NCI-H2081 (cell line): ENCODE measurements at places on chromosomes 11 and 22.

DNA sequence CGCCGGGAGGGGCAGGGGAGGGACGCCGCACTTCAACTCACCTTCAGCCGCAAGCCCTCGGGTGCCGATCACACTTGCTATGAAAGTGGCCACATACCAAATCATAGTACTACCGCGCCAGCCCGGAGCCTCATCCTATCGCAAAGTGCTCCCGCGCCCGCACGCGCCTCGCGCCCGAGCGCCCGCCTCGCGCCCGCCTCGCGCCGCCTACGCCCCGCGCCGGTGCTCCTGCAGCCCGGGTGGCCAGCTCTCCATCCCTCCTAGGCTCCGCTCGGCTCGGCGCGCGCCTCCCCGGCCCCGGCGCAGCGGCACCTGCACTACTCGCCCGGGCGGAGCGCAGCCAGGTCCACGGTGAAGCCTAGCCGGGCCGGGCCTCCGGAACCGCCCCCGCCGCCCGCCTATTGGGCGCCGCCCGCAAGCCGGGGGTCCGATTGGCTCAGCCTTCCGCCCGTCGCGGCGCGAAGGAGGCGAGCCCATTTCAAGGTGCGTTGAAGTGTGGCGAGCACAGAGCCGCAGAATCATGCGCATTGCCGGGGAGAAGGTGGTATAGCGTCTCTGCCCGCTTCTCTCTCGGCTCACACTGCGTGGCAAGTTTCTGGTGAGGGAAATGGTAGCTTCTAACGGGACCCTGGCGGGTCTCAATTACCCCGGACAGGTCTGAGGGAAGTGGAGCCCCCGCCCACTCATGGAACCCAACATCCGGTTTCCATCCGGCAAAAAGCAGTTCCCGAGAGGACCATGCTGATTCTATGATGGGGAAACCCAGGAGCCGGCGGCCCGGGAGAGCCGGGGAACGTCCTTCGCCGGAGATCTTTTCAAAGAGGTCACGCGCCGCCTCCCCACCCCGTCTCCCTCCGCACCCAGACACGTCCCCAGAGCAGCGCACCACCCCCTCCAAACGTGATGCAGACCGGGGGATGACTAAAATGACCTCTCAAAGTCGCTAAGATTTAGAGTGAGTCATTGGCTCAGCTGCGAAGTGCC is at the start of gene IGSF9B:
Gene IGSF9B, minus strand, starts transcription at position 319 of the 984 bp plus-strand sequence. Its CDS starts 214 bp downstream, at position 105.
- peak; percentile 94 for DNase-seq

DNA sequence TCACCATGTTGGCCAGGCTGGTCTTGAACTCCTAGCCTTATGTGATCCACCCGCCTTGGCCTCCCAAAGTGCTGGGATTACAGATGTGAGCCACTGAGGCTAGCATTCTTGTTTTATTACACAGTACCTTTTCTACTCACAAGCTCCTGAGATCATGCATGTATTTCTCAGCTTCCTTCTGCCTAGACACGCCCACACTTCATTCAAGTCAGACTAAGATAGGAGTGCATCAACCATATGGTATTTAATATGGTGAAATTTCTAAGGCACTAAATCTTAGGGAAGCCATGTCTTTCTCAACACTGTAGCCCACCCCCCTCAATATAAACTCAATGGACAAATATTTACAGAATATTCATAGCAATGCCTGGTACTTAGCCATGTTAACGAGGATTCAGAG is 62.1 kb downstream of the SLC25A17 start:
- no peak for DNase-seq

DNA sequence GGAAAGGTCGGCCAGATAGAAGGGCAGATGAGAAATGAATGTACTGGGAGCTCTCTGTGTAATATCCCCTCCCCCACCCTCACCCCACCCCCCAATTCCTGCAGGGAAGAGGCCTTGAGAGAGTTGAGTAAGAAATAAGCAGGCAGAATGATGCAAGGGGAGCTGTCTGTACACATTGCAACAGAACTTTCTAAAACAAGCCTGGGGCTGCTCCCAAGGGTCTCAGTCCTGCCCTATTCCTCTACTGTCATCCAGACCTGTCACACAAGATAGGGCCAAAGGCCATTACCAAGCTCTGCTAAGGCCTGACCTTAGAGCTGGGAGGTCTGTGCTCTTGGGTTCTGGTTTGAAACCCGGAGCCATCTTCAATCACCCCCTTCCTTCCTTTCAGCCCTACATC is 5.7 kb upstream of the DGAT2 start:
- no peak for DNase-seq

DNA sequence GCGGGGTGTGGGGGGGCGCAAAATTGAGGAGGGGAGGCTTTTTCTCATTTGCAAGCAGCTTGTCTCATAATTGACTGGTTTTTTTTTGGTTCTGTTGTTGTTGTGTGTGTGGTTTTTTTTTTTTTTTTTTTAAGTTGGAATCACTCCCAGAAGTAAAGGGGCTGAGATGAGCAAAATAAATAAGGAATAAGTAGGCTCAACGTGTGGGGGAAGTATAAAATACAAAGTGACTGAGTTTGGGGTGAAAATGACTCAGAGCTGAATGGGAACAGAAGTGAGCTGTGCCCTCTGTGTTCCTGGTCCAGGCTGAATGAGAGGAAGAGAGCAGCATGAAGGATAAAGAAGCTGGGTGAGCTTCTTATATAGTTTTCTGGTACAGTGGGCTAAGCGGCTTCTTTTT is 90.0 kb downstream of the GRIK4 start:
- DNase-seq = no peak

DNA sequence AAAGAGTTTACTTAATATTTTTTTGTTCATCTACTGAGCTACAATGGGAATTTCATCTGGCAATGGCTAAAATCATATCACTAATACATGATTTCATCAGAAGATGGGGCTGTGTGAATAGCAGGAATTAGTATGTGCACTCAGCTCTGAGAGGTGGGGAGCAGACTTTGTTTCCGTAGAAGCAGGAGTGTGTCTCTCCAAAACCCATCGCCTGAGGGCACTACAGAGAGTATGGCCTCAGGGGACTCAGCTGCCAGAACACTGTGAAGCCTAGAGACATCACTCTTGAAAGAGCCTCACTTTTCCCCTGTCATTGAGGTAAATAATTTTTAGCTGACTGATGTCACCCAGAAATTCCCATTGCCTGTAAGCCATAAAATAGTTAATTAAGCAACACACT is 261.4 kb upstream of the ISX start:
- no peak for DNase-seq
